ENCODE measurements at places on chromosomes 5 and 9.

- DNase-seq, result no peak
Observed at GRCh38 chr5:121695307-121695706, 156.4 kb upstream of the FTMT start.

GRCh38 chr9:34732478-34732877, 22.5 kb upstream of the CCL21 start:
- no peak for DNase-seq

GRCh38 chr9:88673886-88674285, 138.9 kb downstream of the NXNL2 start:
- no peak for DNase-seq

DNA sequence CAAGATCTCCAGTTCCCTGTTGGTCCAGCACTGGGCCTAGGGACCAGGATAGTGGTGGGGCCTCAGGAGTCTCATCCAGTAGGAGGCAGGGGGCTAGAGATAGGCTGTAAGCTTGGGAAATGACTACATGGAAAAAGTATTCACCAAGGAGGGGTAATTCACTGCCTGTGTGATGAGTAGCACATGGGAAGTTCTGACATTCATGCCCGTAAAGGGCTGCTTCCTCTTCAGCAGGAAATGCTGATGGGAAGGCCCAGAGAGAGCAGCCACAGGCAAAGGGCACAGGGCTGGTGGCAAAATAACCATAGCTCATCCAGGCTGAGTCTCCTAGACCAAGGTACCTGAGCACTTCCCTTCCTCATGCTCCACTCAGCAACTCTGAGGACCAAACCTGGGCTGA, 23.1 kb upstream of the FRRS1L start:
- no peak for DNase-seq

DNA sequence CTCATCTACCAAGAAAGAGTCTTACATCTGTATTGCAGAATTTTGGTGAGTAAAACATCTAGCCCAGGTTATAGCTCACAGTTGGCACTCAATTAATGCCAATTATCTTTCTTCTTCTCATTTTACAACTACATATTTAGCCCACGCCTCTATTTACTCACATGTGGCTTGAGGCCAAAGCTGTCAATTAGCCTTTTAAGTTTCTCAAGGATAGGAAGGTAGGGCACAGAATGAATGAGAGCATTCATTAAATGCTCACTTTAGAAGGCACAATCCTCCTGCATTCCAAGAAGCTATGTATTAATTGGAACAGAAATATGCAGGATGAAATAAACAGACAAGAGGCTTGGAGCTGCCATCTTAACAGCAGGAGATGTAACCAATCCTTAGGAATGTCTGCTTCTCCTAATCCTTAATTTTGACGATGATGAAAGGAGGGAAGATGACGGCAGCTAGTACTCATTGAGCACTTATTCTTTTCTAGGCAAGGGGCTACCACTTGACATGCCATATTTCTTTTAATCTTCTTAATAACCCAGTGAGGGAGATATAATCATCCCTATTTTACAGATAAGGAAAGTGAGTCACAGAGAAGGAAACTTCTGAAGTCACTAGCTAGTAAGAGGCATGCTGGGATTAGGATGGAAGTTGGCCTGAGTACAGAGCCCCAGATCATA, 30.8 kb upstream of the PANK3 start:
- DNase-seq, result no peak

DNA sequence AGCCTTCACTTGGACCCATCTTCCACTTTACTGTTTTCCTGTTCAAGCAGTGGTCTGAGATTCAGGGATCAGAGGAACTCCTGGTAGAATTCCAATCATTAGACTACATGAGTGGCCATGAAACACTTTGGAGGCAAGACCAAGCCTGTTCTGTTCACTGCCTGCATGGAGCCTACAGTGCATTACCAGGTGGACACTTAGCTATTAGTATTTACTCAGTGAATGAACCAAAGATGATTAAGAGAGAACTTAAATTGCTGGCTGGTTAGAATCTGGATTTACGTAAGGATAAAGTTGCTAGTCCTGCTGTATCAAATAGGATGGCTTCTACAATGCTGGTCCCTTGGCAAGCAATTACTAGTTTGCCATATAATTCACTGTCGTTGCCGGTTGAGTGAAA, 245.5 kb downstream of the ARRDC3 start:
- DNase-seq, result no peak

DNA sequence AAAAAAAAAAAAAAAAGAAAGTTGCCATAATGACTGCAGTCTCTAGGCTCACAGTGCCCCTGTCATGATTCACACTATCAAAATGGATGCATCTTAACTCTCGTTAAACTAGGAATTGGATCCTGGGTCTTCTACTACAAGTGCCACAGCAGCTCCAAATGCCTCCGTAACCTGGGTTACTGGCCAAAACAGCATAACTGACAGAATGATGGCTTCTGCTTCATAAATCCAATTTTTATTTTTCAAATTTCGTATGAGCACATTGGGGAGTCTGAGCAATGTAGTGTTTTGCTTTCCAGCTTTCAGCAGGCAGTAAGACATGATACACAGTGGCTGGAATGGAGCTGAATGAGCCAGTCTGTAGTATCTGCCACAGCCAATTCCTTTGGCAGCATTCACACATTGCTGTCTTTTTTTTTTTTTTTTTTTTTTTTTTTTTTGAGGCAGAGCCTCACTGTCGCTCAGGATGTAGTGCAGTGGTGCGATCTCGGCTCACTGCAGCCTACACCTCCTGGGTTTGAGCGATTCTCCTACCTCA, 36.0 kb upstream of the NPM1 start:
- no peak for DNase-seq

DNA sequence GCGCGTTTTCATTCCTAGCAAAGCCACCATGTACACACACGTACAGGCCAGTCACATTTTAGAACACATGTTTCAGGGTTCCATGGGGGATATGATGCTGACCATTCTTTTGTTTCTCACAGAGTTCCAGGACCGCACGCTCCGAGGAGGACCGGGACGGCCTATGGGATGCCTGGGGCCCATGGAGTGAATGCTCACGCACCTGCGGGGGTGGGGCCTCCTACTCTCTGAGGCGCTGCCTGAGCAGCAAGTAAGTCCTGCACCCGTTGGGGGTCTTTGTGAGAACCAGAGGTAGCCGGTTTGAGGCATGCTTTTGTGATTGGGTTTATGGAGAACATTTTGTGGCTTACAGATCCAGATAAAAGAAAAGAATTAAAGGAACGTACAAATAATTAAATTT, 30.8 kb downstream of the ADAMTSL1 start:
- no peak for DNase-seq

DNA sequence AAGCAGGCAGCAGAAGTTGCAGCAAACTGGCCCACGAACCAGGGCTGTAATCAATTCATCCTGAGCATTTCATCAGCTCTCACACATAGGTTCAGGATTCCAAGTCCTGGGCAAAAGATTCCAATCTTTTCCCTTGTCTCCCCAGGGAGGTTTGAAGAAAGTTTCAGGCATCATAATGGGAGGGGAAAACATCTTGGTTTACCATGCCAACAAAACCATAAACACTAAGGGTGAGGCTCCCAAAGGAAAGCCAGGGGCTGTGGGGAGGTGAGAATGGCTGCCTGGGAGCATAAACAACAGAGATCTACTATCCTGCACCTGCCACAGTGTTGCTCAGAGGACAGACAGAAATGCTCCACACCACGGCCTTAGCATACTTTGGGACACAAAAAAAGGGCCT, 94.6 kb downstream of the SH3TC2 start:
- DNase-seq, result no peak

DNA sequence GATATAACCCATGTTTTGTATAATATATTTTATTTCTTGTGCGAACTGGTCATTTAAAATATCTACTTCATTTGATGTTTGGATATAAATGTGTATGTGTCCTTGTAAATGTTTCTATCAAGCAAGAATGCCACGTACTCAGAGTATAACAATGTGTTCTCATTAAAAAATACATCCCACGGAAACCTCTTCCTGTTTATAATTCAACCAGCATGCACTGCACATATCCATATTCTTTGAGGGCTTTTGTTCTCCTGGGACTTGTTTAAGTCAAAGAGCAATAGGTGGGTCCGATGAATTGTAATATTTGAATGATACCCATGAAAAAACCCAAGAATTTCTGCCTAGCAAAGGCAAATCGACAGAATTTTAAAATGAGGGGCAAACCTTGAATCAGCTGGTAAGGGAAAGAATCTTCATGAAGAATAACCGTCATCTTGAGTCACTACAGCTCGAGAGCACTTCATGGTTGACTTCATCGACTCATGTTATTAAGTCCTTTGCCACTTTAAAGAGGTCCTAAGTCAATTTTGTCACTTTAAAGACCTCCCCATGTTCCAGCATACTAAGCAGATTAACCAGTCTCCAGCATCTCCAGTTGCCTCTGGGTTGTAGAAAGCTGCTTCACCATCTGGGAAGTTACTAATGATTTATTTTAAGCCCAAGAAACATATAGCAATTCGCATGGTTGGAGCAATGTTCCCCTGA, 80.6 kb downstream of the NPR3 start:
- DNase-seq, result no peak

GRCh38 chr5:129171194-129171944, 76.8 kb downstream of the ISOC1 start:
- no peak for DNase-seq

DNA sequence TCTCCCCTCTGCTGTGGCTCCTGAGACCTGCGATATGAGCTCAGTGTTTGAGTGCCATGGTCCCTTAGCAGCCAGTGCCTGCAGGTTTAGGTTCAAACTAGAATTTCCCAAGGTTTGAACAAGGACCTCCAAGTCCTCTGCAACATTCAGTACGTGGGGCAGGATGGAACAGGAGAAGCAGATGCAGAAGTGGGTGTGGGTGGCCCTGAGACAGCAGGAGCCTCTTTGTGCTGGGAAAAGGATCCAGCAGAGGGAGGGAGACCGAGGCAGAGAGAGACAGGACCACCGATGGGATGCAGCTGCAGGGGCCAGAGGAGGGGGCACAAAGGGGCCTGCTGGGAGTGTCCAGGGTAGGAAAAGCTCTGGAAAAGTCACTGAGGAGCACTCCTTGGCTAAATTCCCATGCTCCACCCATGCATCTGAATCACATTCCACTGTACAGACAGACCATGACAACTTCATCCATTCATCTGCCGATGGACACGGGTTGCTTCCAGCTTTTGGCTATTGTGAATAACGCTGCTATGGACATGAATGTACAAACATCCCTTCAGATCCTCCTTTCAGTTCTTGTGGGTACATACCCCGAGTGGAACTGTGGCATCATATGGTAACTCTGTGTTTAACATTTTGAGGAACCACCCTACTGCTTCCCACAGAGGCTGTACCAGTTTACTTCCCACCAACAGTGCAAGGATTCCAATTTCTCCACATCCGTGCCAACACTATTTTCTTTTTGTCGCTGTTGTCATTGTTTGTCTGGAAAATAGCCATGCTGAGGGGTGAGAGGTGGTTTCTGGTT, 26.7 kb upstream of the SUSD3 start:
- no peak for DNase-seq

GRCh38 chr5:67623078-67623477, 426.5 kb upstream of the CD180 start:
- no peak for DNase-seq

DNA sequence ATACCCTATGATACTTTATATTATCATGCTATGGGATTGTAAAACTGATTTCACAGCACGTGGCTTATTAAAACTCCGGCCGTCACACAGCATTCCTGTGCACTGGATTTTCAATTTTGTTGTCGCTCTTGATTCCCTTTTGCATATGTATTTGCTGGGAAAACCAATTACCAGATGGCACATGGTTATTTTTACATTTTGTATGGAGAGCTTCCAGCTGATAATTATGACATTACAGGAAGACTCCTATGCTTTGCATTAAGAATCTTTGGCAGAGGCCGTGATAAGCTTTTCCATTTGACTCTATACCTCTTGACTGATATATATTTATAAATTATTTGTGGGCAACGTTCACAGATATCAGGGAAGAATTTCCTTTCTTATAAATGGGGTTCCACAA, 381.2 kb upstream of the RORB start:
- DNase-seq, result no peak

GRCh38 chr9:128072144-128073021, 4.4 kb downstream of the SLC25A25 start:
- DNase-seq, result peak; percentile 27

DNA sequence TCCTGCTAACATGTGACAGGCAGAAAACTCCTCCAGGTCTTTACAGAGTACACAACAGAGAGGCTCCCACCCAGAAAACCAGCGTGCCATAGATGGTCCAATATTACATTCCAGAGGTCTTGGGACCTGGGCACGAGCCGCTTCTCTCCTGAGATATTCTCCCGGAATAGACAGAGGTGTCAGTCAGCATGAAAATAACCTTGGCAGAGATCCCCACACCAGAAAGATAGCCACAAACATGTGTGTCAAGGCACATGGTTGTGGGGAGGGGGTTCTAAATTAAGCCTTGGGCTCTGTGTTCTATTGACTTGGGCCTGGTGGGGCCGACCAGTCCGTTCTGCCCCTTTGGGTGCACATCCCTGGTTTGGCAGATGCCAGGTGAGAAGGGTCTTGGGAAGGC, 78.4 kb downstream of the BOD1 start:
- no peak for DNase-seq

DNA sequence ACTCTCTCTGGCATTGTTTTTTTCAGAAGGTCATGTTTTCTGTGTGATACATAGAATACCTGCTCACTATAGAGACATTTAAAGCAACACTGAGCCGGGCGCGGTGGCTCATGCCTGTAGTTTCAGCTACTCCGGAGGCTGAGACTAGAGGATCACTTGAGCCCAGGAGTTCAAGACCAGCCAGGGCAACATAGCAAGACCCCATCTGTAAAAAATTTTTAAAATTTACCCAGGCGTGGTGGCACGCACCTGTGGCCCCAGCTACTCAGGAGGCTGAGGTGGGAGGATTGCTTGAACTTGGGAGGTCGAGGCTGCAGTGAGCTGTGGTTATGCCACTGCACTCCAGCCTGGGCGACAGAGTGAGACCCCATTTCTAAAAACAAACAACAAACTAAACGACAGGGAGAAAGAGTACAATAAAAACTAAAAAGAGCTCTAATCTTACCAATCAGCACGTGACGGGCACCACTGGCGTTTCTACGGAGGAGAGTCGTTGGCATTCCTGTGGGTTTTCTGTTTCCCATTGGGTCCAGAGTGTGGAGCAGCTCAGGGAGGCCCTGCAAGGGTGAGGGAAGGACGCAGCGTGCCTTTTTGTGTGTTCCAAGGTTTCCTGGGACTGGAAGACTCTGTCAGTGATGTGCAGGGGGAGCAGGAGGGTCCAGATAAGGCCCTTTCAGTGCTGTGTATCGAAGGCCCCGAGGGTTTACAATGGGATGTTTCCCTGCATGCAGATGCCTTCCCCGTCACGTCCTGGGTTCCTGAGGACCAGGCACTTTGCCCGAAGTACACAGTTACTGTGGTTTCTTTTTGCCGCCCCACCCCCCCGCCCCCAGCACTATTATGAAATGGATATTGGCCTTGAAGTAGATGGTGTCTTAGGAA, 7.2 kb upstream of the RNU6ATAC start:
- DNase-seq, result no peak

GRCh38 chr5:56343988-56344387, 110.9 kb upstream of the ANKRD55 start:
- no peak for DNase-seq
